ENCODE measurements at places on chromosomes 6 and 20.

DNA sequence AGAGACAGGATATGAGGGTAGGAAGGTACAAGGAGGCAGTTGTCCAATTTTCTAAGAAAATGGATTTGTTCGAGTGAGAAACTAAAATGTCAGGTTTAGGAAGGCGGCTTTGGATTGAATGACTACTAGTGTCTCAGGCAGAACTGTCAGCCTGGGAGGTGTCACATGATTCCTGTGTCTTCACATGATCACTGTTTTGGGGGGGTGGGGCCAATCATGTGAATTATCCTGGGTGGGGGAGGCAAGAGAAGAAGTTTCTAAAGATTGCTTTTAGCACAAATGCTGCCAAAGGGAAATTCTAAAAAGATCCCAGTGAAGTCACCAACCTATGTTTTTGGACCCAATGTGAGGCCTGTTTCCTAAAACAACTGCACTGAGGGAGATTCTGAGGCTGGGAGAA, 2.3 kb downstream of the SIRPA start:
- no peak for DNase-seq

DNA sequence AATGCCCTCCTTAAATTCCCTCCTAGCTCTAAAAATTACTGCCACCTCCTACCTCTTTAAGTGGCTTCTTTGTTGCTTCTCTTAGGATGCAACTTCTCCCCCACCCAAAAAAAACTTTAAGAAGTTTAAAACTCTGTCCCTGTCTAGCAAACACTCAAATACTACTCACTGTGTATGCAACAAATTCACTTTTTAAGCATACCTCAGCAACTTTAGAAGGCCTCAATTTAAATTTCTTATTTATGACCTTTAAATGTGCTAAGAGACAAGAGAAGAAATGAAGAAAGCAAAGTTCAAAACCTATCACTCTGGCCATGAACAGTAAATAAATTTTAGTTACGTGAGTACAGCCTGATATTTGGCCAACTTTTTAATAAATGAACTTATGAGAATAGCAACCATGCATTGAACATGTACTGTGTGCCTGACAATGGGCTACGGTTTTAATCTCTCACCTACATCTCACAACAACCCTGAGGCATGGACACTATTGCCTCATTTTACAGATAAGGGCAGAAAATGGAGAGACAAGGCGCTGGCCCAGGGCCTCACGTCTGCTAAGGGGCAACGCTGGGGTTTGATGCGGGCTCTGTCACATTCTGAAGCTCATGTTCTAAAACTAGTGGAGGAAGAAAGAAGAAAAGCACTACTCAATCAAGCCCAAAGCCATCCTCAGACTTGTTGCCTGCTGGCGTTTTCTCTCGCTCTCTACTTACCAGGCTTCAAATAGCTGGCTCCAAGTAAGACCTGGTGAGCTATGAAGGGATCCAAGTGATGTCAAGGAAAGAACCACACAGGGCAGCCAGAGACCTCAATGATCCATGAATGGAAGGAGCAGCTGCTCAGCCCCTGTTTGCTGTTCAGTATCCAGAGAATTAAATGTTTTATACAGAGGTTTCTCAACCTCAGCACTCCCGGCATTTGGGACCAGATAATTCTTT, 99.8 kb downstream of the TBC1D7 start:
- DNase-seq: no peak

DNA sequence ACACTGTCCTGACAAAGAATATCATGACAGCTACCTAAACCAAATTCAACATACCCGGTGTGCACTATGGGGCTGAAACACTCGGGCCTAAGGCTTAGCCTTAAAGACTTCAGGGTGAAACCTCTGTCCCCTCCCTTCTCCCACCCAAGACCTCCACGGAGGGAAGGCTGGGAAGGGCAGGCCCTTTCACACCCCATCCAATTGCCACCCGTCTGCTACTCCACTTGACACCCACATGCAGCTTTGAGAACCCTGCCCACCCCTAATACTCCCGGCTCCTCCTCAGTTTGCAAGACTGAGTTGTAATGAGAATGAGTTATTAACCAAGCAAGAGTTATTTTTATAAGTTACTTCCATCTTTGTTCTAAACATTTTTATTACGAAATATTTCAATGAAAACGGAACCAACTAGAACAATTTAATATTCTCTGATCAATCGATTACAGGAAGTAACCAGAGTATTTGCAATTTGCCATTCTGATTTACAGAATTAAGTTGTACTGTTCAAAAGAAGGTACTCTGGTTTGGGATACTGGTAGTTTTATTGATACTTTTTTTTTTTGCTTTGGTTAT, 3.7 kb downstream of the TAF4 start:
- no peak for DNase-seq

DNA sequence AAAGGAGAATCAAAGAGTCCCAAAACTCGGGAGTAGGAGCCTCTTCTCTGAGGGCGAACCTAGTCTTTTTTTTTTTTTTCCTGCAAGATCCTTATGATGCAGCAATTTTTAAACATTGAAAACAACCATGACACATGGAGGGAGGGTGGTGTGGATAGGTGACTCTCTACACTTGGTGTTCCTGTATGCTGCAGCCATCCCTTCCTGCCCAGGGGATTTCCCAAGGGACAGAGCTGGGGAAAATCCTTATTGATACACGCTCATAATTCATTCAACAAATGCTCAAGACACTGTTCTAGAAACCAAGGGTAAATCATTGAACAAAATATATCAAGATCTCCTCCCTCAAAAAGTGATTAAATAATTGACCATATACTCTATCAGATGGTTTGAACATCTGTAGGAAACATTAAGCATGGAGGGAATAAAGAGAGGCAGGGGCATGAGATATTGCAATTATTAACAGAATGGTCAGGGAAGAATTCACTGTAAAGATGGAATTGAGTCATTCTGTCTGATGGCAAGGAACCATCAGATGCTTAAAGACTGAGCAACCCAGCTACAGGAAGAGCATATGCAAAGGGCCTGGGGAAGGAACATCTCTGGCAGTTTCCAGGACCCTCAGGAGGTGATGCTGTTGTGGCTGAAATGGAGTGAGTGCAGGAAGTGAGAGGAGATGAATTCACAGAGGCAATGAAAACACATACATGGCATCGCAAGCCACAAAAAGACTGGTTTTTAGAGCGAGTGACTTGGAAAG, 13.4 kb upstream of the BTN3A3 start:
- no peak for DNase-seq

DNA sequence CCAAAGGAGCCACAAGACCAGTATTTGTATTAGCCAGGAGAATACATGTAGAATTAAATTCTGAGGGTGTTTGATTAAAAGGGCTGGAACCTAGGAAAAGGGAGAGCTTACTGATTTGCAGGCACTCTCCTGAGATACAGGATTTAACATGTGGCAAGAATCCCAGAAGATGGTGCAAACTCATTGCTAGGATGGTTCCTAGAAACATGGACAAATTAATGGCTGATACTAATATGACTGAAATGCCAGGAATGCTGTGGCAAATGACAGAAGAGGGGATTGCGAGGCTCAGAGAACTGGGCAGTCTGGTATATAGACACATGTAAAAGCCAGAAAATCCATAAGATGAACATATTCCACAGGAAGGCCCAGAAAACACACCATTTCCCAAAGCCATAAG, 118.1 kb downstream of the RWDD2A start:
- no peak for DNase-seq

DNA sequence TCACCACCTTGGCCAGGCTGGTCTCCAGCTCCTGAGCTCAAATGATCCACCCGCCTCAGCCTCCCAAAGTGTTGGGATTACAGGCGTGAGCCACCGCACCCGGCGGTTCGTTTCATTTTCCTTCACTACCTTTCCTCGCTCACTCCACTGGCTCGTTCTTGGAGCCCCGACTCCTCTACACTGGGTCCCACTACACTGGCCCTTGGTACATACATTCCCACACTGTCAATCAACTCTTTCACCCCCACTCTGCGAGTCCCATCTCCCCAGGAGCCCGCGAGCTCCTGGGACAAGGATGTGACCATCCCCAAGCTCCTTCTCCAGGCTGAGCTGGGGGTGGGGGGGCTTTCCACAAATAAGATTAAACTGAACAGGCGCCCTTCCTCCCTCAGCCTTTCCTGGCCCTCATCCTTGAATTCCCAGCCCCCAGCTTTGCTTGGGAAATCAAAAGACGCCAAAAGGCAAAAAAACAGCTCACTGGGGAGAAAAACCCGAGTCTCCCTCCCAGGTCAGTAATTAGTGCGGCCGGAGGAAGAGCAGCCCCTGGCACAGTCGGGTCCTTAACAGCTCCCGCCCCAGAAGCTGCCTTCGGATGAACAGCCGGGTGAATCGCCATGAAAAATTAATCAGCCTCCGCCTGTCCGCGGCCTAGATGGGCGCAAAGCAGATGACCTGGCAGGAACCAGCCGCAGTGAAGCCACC, 42.8 kb upstream of the LY86 start:
- DNase-seq: no peak

DNA sequence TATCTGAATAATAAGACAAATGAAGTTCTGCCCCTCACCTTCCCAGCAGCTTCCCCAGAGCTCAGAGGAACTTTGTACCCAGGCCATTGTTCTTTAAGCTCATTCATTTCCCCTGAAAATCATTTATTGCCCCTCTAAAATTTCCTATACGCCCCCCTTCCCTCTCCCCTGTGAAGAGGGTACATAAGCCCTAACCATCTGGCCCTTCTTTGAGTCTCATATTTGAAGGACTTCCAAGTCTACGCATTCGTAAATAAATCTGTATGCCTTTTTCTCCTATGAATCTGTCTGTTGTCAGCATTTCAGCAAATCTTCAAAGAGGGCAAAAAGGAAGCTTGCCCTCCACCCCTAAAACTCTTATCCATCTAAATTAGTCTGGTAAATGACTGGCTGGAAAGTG, 73.1 kb upstream of the DST start:
- DNase-seq: no peak

DNA sequence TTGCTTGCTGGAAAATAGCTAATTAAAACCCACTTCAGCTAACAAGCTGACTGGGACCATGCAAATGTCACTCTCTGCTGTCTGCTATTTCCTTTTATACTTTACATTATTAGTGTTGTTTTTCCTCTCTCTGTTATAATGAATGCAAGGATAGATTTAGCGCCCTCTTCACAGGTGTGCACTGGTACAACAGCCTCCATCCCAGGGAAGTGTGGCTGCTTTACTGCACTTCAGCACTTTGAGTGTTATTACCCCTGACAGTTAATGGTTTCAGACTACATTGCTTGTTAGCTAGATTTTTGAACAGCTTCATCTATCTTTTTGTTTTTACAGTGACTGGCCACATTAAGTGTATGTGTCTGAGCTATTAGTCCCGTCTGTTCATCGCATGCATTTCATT, 405.7 kb downstream of the RNF144B start:
- no peak for DNase-seq

DNA sequence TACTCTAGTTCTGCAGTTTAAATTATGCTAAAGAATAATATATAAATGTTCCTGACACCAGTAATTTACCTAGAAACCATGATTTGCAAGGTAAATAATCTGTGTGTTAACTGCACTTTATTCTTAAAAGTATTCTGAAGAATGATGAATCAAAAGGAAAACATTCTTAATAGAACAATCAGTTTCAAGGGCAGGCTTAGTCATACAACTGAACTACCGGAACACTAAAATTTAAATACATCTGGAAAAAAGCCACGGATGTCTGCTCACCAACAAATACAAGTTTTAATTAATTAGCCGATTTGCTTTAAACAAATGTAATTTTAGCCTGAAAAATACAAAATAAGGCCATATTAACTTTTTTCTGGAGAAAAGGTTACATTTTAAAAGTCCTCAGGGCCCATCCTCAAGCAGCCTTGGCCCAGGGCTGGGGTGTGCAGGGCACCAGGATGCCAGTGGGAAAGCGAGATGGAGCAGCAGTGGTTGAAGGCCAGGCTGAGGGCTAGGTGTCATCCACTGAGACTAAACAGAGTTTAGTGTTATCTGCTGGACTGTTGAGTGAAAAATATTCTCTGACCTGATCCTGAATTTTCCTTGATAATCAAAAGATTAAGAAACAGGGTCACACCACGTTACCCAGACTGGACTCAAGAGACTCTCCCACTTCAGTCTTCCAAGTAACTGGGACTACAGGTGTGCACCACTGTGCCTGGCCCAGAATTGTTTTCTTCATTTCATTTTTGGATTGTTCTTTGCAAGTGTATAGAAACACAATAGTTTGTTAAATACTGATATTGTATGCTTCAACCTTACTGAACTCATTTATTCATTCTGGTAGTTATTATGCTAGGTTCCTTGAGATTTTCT, 88.2 kb upstream of the DST start:
- no peak for DNase-seq

DNA sequence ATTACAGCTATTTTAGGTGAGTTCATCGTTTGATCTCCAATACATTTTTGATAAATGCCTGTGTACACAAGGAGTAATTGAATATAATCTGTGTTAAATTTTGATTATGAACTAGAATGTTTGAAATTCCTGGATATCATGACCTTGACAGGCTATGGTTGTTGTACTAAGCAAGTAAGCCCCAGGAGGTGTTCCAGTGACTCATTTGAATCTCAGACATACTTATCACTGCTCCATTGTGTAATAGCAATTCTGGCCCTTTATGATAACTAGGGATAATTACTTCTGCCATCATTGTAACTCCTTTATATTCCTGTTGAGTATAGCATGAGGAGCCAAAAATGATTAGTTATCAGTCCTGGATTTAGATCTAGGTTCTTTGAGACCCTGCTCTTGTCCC, 1424.6 kb upstream of the ADGRB3 start:
- DNase-seq: no peak

DNA sequence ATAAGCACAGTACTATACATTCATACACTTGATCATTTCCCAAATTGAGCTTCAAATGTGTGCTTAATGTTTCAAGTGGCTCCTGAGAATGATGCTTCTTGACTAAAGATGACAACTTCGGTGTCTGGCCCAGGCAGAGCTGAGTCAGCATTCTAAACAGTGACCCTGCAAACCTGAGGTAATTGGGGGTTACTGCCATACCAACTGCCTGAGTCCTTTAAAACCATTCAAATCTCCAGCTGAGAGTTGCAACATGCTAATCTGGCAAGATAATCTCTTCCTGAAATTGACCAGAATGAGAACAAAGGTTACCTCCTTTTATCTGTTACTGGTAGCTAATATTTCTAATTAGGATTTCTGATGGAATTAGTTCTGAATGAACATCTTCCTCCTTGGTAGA, 8.2 kb downstream of the BACH2 start:
- no peak for DNase-seq

GRCh38 chr6:20509212-20509611, 25.0 kb upstream of the CDKAL1 start:
- no peak for DNase-seq

DNA sequence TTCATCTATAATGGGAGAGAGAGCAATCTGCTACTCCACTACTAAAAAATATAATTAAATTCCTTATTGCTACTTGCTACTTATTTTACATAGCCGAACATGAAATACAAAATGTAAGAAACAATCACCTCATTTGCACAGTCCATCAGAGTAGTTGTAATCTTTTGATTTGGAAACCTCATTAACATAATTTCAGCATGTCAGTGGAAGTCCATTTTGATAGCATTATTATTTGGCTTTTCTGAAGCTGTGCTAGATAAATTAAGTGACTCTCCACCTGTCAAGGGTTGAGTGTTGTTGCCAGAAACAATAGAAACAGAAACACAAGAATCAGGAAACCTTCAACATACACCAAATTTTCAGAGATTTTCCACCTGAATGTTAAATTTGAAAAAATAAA, 250.0 kb downstream of the RFPL4B start:
- DNase-seq: no peak

GRCh38 chr20:52083627-52084232, 107.8 kb downstream of the ZFP64 start:
- no peak for DNase-seq

Data from activated T-helper 1 cell treated with Interleukin-2 at 50 U/mL for 16 hours (primary cell).